ENCODE measurements at places on chromosomes 16 and 17. TPM values are rescaled to one million over a fixed set of nuclear protein-coding genes. Genes with fewer than 3 reads are reported as not detected.
A peak's percentile ranks its signal among the peaks of the same experiment; 100 is the strongest.

The HID1 gene
- 2.7 TPM for total RNA-seq

The DPEP3 gene
- 0.04 TPM for total RNA-seq

GRCh38 chr17:7496470-7497183, 12.5 kb downstream of the POLR2A start:
- peak overlapping the region; percentile 3 for H3K27ac ChIP-seq
- H3K36me3 ChIP-seq, result peaks cover 62% of the 10 kb centered on the region
- no peaks in the 10 kb centered on the region for H3K4me1 ChIP-seq
- H3K4me3 ChIP-seq, result no peak overlapping the region

The PRSS53 gene
- total RNA-seq, result 11.5 TPM

The ACSM2B gene
- total RNA-seq, result 0.18 TPM

GRCh38 chr16:22346483-22346882, 27.9 kb downstream of the CDR2 start:
- H3K27ac ChIP-seq, result no peak overlapping the region
- no peaks in the 10 kb centered on the region for H3K27me3 ChIP-seq
- peaks cover 34% of the 10 kb centered on the region for H3K36me3 ChIP-seq
- DNase-seq, result peak; percentile 72

- H3K36me3 ChIP-seq, result peaks cover 43% of the 10 kb centered on the region
- peak overlapping the region; percentile 73 for H3K4me3 ChIP-seq
- peaks cover 13% of the 10 kb centered on the region for H3K4me1 ChIP-seq
- DNase-seq, result peak; percentile 37
Measured at GRCh38 chr16:67833030-67833414, 9.1 kb upstream of the THAP11 start.

DNA sequence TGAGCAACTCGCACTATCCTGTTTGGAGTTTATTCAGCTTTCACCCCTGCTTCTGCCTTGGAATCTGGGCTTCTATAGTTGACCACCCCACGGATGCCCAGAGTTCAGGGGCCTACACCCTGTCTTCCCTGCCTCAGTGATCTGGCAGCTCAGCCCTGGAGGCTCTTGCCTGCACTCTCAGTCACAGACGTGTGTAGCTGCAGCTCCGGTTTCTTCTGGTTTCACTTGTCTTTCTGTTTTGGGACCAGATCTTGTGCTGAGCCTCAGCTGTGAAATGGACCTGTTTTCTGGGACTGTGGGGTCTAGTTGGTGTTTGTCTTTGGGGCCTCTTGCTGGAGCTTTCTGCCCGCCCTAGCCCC, 5.8 kb downstream of the GPT2 start:
- no peak overlapping the region for H3K4me3 ChIP-seq
- H3K27me3 ChIP-seq, result no peaks in the 10 kb centered on the region
- no peak overlapping the region for H3K27ac ChIP-seq
- H3K4me1 ChIP-seq, result peaks cover 40% of the 10 kb centered on the region

The METTL23 gene
- total RNA-seq, result 21.6 TPM

The ESRP2 gene
- 0.09 TPM for total RNA-seq

DNA sequence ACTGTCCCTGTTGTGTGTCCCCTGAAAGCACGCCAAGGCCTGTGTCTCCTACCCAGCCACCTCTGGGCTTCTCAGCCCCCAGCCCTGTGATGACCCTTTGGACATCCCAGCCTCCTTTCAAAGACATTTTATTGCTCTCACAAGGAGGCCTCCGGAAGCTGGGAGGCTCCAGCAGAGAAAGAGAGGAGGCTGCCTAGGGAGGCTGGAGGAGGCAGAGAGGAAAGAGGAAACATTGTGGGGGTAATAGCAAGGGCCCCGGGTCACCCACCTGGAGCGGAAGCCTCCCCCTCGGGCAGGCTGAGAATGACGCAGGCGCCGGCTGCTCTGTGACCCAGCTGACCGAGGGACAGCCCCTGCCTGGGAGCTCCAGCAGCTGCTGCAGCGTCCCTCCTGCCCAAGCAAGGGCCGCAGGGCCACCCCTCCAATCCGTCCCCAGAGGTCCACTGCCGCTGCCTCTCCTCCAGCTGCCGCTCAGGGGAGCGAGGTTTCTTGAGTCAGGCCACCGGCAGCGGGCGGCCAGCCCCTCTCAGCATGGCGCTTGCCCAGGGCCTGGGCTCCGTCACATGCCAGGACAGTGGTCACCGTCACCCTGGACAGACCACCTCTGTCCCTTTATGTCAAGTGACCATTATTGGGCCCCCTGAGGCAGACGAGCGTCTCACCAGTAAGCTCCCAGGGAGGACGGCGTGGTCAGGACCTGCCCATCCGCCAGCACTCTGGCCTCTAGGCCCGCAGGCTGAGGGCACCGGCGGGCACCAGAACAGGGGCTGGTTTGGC, 29.3 kb downstream of the ACTG1 start:
- peaks cover 20% of the 10 kb centered on the region for H3K27me3 ChIP-seq
- peaks cover 55% of the 10 kb centered on the region for H3K4me1 ChIP-seq
- peak overlapping the region; percentile 81 for H3K27ac ChIP-seq
- no peaks in the 10 kb centered on the region for H3K36me3 ChIP-seq

The KIF19 gene
- total RNA-seq, result 1.6 TPM

GRCh38 chr17:44187131-44187899, 543 bp downstream of the TMUB2 start:
- peak overlapping the region; percentile 97 for H3K27ac ChIP-seq
- peak; percentile 61 for DNase-seq
- peaks cover 55% of the 10 kb centered on the region for H3K4me1 ChIP-seq
- no peaks in the 10 kb centered on the region for H3K27me3 ChIP-seq

GRCh38 chr17:4492721-4493561, 5.7 kb upstream of the SPNS2 start:
- H3K27me3 ChIP-seq, result peaks cover 15% of the 10 kb centered on the region
- no peak overlapping the region for H3K4me3 ChIP-seq
- no peak overlapping the region for H3K27ac ChIP-seq

The CD68 gene
- 15.7 TPM for total RNA-seq

The CTF1 gene
- total RNA-seq, result 1.7 TPM

The NAGS gene
- total RNA-seq, result 0.58 TPM

GRCh38 chr17:8025176-8025911, 13.5 kb upstream of the ALOX15B start:
- no peak for DNase-seq
- H3K27me3 ChIP-seq, result peaks cover 13% of the 10 kb centered on the region
- H3K36me3 ChIP-seq, result no peaks in the 10 kb centered on the region
- no peak overlapping the region for H3K27ac ChIP-seq
- H3K4me3 ChIP-seq, result no peak overlapping the region

The ARHGAP23 gene
- total RNA-seq, result 17.1 TPM

DNA sequence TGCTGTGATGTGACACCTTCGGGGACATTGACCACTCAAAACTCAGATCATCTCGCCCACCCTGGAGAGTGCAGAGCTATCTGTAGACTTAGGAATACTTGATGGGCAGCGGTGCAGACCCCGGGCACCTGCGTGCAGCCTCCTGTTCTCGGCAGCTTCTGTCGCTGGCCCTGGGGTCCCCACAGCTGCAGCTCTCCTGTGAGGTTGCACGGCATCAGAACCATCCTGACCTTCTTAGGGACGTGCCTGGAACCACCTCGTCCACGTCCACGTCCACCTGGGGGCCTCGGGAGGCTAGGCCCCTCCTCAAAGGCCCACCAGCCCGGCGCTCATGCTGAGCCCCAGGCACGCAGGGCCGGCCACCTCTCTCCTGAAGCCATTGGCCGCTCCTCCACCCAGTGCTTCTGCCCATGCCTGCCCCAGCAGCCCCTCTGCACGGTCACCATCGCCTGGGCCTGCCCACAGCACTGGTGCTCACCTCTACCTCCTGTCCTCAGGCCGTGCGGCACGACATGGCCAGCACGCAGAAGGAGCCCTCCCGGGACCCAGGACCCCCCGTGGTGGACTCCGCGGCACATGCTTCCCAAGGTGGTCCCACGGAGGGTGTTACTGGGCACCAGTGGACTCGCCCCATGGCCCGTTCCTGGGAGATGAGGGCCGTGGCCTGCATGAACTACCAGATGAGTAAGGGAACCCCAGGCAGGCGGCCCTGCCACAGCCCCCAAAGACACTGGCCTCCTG, 2.3 kb upstream of the WFIKKN1 start:
- H3K4me3 ChIP-seq, result no peak overlapping the region
- DNase-seq, result peak; percentile 8
- no peaks in the 10 kb centered on the region for H3K27me3 ChIP-seq
- peak overlapping the region; percentile 83 for H3K27ac ChIP-seq

The PLSCR3 gene
- total RNA-seq, result 14.2 TPM

The CA10 gene
- total RNA-seq, result 3.3 TPM

DNA sequence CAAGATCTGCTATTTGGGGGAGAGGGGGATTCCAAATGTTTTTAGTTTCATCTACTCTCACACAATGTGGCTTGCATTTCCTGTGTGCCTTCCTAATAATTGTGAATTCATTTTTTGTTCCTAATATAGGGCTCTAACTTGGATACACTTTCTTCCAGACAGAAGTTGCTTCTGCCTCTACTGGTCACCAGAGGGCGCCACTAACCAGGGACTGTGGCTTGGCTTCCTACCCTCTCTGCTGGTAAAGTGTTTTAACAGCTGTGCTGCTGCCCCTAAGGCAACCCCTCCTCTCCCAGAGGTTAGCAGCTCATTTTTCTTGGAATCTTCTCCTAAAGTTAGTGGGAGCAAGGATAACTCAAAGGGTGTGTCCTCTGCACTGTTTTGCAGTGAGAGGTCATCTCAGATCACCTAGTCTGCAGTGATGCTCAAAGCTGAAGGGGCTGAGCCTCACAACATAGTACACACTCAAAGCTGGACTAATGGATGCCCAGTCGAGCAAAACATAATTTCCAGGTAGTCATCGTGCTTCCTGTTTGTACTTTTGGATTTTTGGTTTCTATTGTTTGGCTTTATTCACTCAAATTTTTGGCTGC, 5.0 kb upstream of the PRSS54 start:
- H3K4me1 ChIP-seq, result no peaks in the 10 kb centered on the region
- H3K36me3 ChIP-seq, result no peaks in the 10 kb centered on the region

The ZDHHC7 gene
- 31.0 TPM for total RNA-seq

The KRTAP9-8 gene
- total RNA-seq, result not detected

DNA sequence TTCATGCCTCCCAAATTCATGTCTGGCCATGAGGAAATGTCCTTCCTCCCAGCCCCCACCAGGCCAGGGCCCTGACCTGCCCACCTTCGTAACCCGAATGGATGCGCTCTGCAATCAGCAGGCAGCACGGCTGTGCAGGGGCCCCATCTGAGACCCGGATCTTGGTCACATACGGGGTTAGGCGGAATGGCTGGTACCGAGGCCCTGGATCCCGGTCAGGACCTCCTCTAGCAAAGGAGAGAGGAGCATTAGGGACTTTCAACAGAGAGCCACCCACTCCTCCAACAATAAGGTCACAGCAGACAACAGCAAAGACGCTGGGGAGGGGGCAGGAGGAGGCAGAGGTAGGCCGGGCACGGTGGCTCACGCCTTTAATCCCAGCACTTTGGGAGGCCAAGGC, 3.6 kb downstream of the PER1 start:
- no peak overlapping the region for H3K27ac ChIP-seq
- no peak for DNase-seq
- H3K4me1 ChIP-seq, result peaks cover 37% of the 10 kb centered on the region
- H3K27me3 ChIP-seq, result no peaks in the 10 kb centered on the region

DNA sequence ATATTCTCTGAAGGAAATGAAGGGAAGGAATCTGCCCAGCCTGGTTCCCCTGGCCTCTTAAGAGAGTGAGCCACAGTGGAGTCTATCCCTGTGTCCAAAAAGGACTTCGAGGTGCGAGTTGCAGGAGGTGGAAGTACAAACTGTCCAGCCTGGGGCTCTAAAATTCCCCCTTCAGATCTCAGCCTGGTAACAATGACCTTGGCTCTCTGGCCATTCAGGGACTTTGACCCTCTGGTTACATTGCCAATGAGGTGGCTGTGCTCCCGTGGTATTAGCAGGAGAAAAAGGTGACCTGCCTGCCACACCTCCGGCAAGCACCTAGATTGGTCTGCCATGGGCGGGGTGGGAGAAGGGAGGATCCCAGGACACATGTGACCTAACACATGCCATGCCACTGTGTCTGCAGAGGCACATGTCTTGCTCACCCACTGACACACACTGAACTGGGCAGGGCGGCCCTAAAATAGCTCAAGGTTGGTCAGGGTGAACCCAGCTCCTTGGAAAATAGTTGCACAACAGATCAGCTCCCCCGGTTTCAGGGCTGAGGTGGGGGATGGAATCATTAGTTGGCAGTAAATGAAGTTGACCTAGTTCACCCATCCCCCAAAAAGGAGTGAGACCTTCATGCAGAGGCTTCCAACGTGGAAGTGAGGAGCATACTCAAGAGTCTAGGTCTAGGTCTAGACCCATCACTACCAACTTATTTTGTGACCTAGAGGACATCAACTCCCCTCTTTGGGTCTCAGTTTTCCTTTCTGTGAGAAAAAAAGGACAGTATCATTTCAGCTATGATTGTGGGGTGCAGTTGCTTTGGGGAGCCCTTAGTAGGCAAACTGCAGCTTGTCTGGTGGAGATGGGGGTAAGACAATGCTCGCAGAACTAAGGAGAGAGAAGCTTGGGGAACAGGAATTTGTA, 2.2 kb downstream of the NR1D1 start:
- peaks cover 37% of the 10 kb centered on the region for H3K36me3 ChIP-seq
- H3K4me1 ChIP-seq, result peaks cover 86% of the 10 kb centered on the region
- peak overlapping the region; percentile 94 for H3K27ac ChIP-seq
- peak overlapping the region; percentile 18 for H3K4me3 ChIP-seq
- DNase-seq, result peak; percentile 61
- H3K27me3 ChIP-seq, result peaks cover 8% of the 10 kb centered on the region

GRCh38 chr16:49980166-49980565, 44.9 kb upstream of the CNEP1R1 start:
- H3K4me3 ChIP-seq, result no peak overlapping the region
- H3K27me3 ChIP-seq, result no peaks in the 10 kb centered on the region
- no peak overlapping the region for H3K27ac ChIP-seq
- no peak for DNase-seq

The TP53TG3B gene
- total RNA-seq, result not detected

GRCh38 chr17:37098910-37099664, 150.3 kb downstream of the AATF start:
- DNase-seq, result no peak
- H3K27me3 ChIP-seq, result no peaks in the 10 kb centered on the region

The LRRC37A gene
- 2.2 TPM for total RNA-seq

DNA sequence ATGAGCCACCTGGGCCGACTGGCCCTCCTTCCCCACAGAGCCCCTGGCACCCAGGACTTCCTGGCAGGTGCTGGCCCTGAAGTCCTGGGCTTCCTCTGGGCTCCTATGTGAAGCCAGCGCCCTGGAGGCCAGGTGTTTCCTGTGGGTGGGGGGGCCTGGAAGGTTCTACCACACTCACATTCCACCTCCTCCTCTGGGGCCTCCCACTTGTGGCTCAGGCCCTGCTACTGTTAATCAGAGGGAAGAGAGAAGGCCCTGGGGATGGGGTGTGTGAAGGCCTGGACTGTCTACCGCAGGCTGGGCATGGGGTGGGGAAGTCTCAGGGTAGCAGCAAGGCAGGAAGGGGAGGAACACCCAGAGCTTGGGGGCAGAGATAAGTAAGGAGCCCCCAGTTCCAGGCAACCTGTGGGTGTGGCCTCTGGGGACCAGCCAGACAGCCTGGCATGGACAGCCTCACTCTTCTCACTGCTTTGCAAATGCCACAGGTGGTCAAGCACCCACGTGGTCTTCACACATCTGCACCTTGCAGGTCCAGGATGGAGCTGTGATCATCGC, 111.9 kb upstream of the TNRC6C start:
- DNase-seq, result no peak
- H3K27me3 ChIP-seq, result no peaks in the 10 kb centered on the region
- H3K4me3 ChIP-seq, result no peak overlapping the region
- H3K36me3 ChIP-seq, result no peaks in the 10 kb centered on the region
- H3K27ac ChIP-seq, result no peak overlapping the region

The TMEM100 gene
- total RNA-seq, result 9.2 TPM

GRCh38 chr16:26453215-26453614, 613.5 kb upstream of the C16orf82 start:
- H3K4me3 ChIP-seq, result no peak overlapping the region
- DNase-seq, result no peak
- H3K36me3 ChIP-seq, result no peaks in the 10 kb centered on the region
- no peaks in the 10 kb centered on the region for H3K4me1 ChIP-seq
- no peak overlapping the region for H3K27ac ChIP-seq
- no peaks in the 10 kb centered on the region for H3K27me3 ChIP-seq

- H3K4me1 ChIP-seq, result no peaks in the 10 kb centered on the region
- no peak overlapping the region for H3K27ac ChIP-seq
- no peak for DNase-seq
- no peaks in the 10 kb centered on the region for H3K36me3 ChIP-seq
Measured at GRCh38 chr17:9890124-9890523, 14.9 kb downstream of the RCVRN start.

Data from muscle of leg (tissue), 16 donors.